NCI-H510A (cell line): ENCODE measurements at places on chromosomes 3 and 15.
A peak's percentile ranks its signal among the peaks of the same experiment; 100 is the strongest.

DNA sequence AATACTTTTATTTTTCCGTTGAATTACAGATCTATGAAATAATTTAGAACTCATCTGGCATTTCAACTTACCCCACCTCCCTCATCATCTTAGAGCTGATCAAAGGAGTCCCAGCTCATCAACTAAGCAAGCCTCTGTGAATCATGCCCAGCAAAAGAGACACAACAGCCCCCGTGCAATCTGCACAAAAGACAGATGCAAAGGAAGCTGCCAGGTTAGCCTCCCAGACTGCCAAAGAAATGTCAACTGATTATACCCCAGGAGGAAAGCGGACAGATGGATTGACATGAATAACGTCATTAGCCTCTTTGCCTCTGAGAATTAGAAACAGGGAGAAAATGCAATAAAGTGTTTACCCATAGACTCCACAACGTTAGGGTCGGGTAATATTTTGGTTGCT is 75.0 kb downstream of the GABRB3 start:
- no peak for DNase-seq

DNA sequence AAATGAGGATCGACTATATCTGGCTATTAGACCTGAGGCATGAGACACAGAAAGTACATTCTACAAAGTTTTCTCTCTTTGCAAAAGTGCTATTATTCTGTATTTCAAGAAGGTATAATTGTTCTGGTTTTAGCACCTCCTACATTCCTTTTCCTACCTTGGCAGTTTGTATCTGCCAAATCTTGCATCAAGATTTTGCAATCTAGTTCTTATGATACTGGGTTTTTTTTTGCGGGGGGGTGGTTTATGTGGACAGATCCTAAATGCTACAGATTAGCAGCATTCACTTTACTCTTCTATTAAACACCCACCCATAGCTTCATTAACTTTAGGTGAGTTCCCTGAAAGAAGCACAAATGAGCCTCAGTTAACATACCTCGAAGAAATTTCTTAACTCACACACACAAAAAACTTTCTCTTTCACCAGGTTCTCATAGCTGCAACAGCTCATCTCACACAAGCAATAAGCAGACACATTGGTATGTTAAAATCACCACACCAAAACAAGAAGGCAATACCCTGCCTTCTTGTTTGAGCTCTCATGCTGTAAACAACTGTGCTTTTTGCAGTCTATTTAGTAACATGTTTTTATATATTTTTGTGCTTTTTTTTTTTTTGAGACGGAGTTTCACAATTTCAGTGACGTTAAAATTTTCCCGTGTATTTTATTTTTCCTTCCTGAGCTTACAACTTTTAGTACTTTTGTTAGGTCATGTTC is 73.0 kb upstream of the VGLL4 start:
- DNase-seq, result no peak

DNA sequence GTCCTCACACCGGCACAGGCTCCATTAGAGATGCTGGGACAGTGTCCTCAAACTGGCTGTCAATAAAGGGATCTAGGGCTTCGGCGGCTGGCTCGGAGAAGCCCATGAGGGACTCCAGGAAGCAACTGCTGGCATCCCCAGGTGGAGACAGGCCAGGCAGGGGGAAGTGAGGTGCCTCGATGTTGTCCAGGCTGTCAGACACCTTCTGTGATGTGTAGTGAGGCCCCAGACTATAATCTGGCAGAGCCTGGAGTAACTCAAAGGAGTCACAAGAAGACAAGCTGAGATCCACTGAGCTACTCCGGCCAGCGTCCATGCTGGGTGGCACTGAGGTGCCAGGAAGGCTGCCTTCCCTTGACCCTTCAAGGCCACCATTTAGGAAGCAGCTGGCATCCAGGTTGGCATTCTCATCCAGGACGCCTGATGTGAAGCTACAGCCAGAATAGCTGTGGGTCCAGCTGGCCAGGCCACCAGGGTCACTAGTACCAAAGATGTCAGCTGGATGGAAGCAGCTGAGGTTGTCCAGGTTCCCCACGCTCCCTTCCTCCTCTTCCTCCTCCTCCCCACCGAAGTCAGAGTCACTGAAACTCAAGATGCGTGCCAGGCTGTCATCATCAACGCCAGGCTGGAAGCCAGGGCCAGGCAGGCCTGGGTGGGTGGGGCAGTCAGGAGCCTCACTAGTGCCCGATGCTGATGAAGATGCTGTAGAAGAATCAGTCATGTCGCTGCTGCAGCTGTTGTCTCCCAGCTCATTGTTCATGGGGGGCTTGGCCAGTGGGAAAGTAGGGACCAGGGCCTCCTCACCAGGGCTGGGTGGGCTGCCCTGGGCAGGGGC is 10.1 kb downstream of the CSRNP1 start:
- no peak for DNase-seq

DNA sequence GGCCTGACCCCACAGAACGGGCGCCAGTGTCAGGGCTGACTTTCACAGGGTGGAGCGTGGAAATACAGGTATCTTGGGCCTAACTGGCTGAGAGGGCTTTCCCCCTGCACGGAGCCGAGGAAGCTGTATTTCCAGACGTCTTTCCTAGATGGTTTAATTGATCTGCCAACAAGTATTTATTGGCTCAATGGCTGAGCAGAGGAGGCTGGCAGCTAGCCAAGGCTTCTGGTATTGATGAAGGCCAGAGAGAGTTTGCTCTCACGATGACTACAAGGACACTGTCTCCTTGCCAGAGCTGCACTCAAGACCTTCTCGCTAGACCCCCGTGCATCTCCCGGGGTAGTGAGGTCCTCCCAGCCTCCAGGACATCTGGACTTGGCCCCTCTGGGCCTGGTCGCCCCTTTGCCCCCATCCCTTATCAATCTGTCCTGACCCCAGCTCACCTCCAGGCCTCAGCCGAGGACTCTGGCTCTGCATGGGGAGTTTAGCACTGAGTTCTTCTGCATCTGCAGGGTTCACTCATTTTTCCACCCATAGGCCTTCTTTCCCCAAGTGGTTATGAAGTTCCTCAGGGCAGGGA is 20.6 kb downstream of the SPSB4 start:
- DNase-seq, result no peak

GRCh38 chr15:99981191-99981647 is 248.0 kb upstream of the LYSMD4 start:
- DNase-seq, result no peak

GRCh38 chr3:43365601-43366305 is 79.4 kb downstream of the SNRK start:
- no peak for DNase-seq

GRCh38 chr3:150469931-150470740 is 62.0 kb downstream of the TSC22D2 start:
- DNase-seq, result peak; percentile 21

GRCh38 chr3:152048831-152049230 is 175.4 kb downstream of the SUCNR1 start:
- no peak for DNase-seq

- no peak for DNase-seq
These were observed 1.7 kb downstream of the LYSMD4 start for GRCh38 chr15:99731336-99732123.

DNA sequence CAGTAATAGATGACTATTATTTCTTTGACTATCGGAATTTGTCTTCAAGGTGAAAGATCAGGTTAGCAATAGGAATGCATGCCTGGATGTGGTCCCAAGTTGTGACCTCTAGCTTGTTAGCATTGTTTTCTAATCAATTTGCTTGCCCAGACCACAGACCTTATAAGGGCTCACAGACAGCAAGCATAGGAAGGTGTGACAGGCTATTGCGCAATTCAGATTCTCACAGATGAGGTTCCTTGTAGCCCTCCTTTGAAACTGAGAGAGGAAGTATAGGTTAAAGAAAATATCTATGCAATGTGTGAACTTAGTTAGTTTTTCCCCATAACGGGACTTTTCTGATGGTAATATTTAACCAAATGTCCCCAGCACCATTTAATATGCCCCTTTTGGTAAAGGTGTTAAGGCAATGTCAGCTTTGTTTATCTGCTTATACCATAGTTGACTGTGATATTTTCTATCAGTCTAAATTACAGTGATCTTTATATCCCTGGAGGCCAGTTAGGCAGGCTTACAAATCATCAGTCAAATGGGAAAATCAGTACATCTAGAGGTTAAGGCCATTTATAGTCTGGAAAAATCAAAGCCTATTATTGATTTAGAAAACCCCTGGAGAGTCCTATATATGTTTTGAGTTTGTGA is 168.1 kb upstream of the MBNL1 start:
- no peak for DNase-seq

DNA sequence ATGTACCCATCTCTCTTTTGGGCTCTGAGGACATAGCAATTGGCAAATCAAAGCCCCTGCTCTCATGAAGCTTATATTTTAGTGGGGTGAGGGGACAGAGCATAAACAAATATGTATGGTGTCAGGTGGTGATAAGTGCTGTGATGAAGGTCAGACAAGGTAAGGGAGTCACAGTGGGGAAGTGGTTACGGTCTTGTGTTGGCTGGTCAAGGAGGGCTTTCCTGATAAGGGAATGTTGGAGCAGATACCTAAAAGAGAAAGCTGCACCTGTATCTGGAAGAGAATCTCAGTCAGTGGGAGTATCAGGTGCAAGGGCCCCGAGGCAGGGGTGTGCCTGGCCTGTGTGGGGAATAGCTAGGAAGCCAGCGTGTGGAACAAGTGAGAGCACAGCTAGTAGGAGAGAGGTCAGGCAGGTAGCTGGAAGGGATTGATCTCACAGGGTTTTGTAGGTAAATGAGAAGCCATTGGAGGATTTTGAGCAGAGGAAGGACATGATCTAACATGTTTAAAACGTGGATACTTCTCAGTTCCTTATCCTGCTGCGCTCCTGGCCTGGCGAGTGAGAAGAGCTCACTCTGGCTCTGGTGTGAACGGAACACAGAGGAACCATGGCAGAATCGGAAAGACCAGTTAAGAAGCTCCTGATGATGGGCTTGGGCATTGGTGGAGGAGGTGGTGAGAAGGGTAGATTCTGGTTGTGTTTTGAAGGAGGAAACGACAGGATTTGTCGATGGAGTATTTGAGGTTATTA is 35.5 kb downstream of the MRAS start:
- DNase-seq, result no peak

GRCh38 chr3:30123755-30124154 is 482.6 kb upstream of the TGFBR2 start:
- DNase-seq, result peak; percentile 8

- no peak for DNase-seq
These were observed 119.3 kb upstream of the CHD2 start for GRCh38 chr15:92780843-92781242.

- no peak for DNase-seq
These were observed 58.4 kb downstream of the DAPK2 start for GRCh38 chr15:63987796-63988378.

DNA sequence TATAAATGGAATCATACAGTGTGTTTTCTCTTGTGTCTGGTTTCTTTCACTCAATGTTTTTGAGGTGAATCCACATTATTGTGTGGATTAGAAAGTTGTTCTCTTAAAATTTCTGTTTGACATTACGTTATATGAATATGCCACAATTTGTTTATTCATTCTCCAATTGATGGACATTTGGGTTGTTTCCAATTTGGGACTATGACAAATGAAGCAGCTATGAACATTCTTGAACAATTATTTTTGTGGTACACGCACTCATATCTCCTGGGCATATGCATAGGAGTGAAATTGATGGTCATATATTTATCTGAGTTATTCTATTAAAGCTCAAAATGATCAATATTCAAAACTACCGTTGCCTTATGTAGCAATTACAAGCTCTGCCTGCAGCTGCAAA is 5.3 kb upstream of the THRB start:
- DNase-seq, result no peak

GRCh38 chr15:90931828-90932659 is at the start of gene HDDC3:
Gene HDDC3 (minus strand): TSS chr15:90932549. CDS start chr15:90932540, 9 bp downstream.
- peak; percentile 84 for DNase-seq

DNA sequence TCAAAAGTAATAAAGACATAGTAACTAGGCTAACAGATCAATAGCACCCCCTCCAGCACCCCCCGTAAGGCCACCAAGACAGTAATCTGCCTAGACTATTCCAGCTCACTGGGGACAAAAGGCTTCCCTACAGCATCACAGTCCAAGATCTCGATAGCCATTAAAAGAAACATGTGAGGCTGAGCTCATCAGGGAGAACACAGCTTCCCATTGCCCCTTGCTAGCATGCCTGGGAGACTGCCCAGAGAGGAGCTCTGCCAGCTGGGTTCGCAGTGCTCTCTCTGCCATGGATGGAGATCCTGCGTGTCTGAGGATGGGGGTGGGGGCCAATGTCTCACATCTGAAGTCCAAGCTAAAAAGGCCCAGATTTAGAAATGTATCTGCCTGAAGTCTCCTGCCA is 17.8 kb downstream of the LRIG1 start:
- DNase-seq, result no peak

DNA sequence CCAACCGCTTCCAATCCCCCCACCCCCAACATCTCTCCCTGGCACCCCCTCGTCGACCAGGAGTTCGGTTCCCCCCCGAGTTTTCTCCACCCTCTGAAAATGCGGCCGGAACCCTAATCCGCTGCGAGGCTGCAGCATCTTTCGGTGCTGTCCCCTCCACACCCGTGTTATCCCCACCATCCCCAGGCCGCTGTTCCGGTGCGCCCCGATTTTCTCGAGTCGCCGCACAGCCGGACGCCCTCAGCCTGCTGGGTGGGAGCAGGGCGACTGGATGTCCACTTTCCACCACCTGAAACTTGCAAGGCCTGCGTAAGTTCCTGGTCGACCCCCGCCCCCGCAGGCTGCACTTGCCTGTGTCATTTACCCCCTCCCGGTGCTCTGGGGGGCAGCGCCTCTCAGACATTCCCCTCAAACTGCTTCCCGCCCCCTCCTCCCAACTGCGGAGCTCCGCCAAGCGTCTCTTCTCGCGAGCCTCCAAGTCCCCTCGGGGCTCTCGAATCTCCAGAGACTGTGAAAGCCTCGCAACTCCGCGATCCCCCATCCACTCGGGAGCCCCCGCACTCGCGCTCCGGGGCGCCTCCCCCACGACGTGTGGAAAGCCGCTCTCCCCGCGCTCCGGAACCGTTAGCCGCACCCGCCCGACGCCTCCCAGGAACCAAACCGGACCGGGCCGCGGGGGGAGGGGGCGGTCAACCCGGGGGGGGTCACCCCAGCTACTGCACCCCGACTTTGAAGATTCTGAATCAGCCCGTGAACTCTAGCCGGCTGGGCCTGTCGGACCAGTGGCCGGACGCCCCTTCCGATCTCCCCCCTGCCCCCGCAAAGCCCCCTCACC is 566 bp downstream of the ETV5 start:
- DNase-seq, result no peak

GRCh38 chr3:124360563-124360962 is 368.6 kb upstream of the ROPN1 start:
- no peak for DNase-seq

DNA sequence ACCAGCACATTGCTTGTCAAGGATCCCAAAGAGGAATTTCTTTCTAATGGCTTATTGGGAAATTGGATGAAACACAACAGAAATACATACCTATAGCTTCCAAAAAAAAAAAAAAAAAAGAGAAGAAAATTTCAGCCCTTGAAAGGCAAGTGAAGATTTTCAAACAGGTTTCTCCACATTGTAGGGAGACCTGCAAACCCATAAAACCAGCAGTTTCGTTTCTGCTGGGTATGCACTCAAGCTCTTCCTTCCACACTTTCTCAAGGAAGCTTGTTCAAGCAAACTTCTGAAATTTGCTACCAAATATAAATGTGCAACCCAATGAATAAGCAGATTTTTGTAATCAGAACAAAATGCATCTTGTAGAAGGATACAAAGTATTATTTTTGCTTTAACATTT is 15.9 kb upstream of the SH3BP5 start:
- no peak for DNase-seq
